A549 treated with CORT108297 at 1 μM for 4 hours (cell line): ENCODE measurements at places on chromosomes 2 and 18. TPM values are rescaled to one million over a fixed set of nuclear protein-coding genes. Genes with fewer than 3 reads are reported as not detected.

Gene REG3A
- not detected in 5 replicates for total RNA-seq

Gene OSBPL6
- total RNA-seq = 4.9 to 7.9 TPM (median 7.7 TPM) in 5 replicates

Gene DYNAP
- not detected in 5 replicates for total RNA-seq

Gene ATIC
- 205 to 222 TPM (median 213 TPM) in 5 replicates for total RNA-seq

Gene CRYBA2
- total RNA-seq = not detected in 5 replicates

Gene IL36RN
- total RNA-seq = 0.05 to 0.25 TPM (median 0.14 TPM) in 4 of 5 replicates, not detected in the other
